Activated CD4-positive, alpha-beta T cell treated with anti-CD3 and anti-CD28 coated beads for 4 hours (primary cell): ENCODE measurements at places on chromosomes 6 and 20.

- no peak for DNase-seq
Measured at GRCh38 chr6:128098000-128098581, 197.2 kb upstream of the THEMIS start.

- DNase-seq: no peak
Measured at GRCh38 chr6:157946053-157946617, 35.5 kb upstream of the SYNJ2 start.

GRCh38 chr6:169487579-169488436 lies 214.0 kb downstream of the WDR27 start:
- no peak for DNase-seq

DNA sequence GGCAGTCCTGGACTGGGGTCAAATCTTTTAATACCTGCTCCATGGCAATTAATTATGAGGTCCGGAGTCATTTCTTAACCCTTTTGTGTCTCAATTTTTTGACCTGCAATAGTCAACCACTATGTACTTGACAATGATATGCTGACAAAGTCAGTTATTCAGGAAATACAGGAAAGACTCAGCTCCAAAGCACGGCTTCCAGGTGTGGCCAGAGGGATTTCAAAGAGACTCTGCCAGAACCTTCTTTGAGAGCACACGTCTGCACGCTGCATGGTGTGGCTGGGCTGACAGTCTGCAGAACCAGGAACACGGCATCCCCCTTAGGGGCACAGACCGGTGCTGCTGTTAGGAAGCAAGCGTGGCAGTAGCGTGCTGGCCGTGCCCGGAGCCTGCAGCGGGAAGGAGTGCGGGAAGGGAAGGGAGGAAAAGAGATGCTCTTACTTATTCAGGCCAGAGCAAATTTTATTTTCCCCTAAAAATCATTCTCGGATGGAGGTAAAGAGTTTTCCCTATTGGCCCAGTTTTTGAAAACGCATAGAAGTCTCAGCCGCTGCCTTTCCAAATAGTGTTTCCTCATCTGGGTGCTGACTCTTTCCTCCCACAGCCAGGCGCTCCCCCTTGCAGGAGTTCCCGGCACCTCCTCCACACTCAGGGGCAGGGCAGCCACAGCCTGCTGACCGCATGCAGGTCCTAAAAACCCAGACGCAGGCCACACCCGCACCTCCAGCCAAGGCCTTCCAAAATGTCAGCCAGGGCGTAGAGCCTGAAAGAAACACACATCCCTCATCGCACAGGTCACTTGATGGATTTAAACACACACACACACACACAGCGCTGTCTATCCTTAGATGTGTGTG lies 187.4 kb upstream of the SNX9 start:
- no peak for DNase-seq

DNA sequence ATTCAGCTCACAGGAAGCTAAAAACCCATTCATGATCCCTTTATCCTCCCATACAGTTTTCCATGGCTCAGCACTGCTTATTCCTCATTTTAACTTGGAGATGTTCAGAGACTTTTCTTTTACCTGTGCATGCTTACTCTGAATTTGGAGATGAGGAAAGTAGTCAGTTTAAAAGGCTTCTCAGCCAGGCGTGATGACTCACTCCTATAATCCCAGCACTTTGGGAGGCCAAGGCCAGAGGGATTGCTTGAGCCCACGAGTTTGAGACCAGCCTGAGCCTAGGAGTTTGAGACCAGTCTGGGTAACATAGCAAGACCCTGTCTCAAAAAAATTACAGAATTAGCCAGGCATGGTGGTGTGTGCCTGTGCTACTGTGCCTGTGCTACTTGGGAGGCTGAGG lies 30.3 kb upstream of the TMEM217 start:
- no peak for DNase-seq

DNA sequence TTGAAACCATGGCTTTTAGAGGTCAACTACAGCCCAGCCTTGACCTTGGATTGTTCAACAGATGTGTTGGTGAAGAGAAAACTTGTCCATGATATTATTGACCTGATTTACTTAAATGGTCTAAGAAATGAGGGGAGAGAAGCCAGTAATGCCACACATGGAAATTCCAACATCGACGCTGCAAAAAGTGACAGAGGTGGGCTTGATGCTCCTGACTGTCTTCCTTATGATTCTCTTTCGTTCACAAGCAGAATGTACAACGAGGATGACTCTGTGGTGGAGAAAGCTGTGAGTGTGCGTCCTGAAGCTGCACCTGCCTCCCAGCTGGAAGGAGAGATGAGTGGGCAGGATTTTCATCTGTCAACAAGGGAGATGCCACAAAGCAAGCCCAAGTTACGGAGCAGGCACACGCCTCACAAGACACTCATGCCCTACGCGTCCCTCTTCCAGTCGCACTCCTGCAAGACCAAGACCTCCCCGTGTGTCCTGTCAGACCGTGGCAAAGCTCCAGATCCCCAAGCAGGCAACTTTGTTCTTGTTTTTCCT lies 16.2 kb downstream of the TTLL2 start:
- DNase-seq: no peak

DNA sequence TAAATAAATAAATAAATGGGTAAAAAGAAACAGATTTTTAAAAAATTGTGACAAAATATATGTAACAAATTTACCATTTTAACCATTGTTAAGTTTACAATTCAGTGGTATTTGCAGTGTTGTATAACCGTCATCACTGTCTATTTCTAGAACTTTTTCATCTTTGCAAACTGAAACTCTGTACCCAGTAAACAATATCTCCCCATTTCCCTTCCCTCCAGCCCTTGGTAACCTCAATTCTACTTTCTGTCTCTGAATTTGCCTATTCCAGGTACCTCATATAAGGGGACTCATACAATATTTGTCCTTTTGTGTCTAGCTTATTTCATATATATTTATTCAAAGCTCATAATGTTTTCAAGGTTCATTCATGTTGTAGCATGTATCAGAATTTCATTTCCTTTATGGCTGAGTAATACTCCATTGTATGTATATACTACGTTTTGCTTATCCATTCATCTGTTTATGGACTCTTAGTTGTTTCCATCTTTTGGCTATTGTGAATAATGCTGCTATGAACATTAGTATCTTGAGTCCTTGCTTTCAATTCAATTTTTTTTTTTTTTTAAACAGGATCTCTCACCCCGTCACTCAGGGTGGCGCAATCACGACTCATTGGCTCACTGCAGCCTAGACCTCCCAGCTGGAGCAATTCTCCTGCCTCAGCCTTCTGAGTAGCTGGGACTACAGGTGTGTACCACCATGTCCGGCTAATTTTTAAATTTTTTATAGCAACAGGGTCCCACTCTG lies 8.9 kb downstream of the MANBAL start:
- DNase-seq: no peak

- DNase-seq: no peak
Measured at GRCh38 chr6:166563805-166564204, 22.7 kb downstream of the RAMACL start.

- no peak for DNase-seq
Measured at GRCh38 chr6:149054559-149055194, 262.8 kb upstream of the TAB2 start.

DNA sequence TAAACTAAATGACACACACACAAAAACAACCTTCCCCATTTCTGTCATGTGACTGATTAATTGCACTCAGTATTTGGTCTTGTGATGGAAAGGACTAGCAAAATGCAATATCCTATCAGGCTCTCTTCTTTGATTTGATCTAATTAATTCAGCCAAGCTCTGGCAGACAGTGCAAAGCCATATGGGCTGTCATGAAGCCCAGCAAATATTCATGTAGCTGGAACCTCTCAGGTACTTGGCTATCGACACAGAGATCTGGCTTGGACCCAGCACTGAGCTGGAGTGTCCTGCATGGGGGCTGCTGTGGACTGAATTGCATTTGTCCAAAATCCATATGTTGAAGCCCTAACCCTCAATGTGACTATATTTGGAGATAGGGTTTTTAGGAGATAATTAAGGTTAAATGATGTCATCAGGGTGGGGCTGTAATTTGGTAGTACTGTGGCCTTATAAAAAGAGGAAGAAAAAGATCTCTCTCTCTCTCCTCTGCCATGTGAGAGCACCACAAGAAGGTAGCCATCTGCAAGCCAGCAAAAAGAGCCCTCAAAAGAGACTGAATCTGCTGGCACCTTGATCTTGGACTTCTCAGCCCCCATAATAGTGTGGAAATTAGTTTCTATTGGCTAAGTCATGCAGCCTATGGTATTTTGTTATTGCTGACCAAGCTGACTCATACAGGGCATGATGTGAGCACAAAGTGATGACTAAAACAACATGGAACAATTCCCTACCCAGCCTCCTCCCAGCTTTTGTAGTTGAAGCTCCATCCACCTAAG lies 77.1 kb downstream of the STMND1 start:
- DNase-seq: no peak

GRCh38 chr20:36259177-36260061 lies 23.1 kb downstream of the AAR2 start:
- DNase-seq: no peak

GRCh38 chr20:1648101-1648500 lies 9.5 kb downstream of the SIRPG start:
- no peak for DNase-seq

DNA sequence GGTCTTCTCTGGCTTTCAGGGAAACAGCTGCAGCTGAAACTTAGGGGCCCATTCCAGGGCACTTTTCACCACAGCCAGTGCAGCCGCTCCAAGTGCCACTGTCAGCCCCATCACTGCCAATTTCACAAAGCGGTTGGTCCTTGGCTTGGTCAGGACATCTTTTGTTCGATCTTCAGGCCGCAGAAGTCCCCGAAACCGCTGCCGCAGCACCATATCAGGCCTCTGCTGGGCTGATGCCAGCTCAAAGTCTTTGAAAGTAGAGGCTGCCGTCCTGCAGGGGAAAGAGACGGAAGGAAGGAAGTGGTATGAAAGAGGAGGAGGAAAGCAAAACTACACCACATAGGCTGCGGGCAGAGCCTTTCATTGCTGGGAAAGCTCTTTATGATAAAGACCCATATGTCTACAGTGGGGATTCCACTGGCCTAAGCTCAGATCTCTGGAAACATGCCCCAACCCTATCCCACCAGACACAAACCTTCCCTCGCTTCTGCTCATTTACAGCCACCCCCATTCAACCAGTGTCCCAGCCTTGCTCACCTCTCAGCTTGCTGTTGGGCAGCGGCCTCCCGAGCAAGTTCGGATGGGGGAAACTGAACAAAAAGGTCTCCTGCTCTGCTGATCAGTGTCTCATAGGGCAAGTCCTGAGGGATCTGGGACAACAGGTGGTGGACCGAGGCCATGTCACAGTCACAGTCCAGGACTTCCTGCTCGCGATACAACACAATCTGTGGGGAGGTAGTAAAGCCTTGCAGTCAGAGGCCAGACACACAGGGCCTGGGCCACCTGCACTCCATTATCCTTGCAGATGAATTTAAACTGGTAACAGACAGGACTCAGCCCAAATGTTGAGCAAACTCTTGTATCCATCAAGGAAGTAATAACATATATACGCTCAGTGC lies 23.5 kb downstream of the TBC1D20 start:
- DNase-seq: peak; percentile 53
